ENCODE measurements at places on chromosomes 5 and 9. TPM values are rescaled to one million over a fixed set of nuclear protein-coding genes. Genes with fewer than 3 reads are reported as not detected.

GARIN3 gene
- not detected for total RNA-seq

- H3K4me1 ChIP-seq: peaks cover 3% of the 10 kb centered on the region
- DNase-seq: no peak
- H3K4me3 ChIP-seq: no peak overlapping the region
- H3K27me3 ChIP-seq: no peaks in the 10 kb centered on the region
- H3K27ac ChIP-seq: no peak overlapping the region
- no peaks in the 10 kb centered on the region for H3K36me3 ChIP-seq
Measured at GRCh38 chr5:171830686-171831085, 45.1 kb downstream of the SMIM23 start.

DNA sequence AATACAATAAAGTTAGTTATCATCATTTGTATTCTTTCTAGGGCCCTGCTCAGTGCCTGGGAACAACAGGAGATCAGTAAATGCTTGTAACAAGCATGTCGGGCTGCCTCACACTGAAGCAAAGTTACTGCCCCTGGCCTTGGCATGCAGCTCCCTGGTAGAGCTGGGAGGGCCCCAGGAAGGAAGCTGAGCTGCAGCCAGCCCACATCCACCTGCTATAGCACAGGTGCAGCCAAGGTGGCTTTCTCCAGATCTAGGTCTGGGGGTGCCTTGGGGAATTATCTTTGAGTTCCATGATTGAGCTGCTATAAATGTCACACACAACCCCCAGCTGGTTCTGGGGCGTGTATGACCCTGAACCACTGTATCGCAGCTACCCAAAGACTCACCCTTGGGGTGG is 293.4 kb upstream of the MSX2 start:
- no peaks in the 10 kb centered on the region for H3K36me3 ChIP-seq
- no peak overlapping the region for H3K4me3 ChIP-seq
- peaks cover 6% of the 10 kb centered on the region for H3K4me1 ChIP-seq
- H3K27ac ChIP-seq: no peak overlapping the region
- H3K27me3 ChIP-seq: no peaks in the 10 kb centered on the region
- no peak for DNase-seq

GRCh38 chr5:43225649-43226245 is 33.7 kb downstream of the NIM1K start:
- H3K4me3 ChIP-seq: no peak overlapping the region
- H3K4me1 ChIP-seq: no peaks in the 10 kb centered on the region
- no peaks in the 10 kb centered on the region for H3K36me3 ChIP-seq
- H3K27ac ChIP-seq: no peak overlapping the region
- H3K27me3 ChIP-seq: no peaks in the 10 kb centered on the region

GRCh38 chr5:125202353-125202752 is 455.9 kb upstream of the ZNF608 start:
- no peak for DNase-seq
- no peak overlapping the region for H3K4me3 ChIP-seq
- H3K27ac ChIP-seq: no peak overlapping the region
- H3K27me3 ChIP-seq: no peaks in the 10 kb centered on the region

SUSD3 gene
- not detected for total RNA-seq

GRCh38 chr5:52961274-52961681 is 27.9 kb upstream of the ITGA2 start:
- DNase-seq: no peak
- no peaks in the 10 kb centered on the region for H3K36me3 ChIP-seq
- H3K27ac ChIP-seq: no peak overlapping the region
- H3K4me1 ChIP-seq: no peaks in the 10 kb centered on the region

PCDHGB5 gene
- total RNA-seq: 2.0 TPM

DNA sequence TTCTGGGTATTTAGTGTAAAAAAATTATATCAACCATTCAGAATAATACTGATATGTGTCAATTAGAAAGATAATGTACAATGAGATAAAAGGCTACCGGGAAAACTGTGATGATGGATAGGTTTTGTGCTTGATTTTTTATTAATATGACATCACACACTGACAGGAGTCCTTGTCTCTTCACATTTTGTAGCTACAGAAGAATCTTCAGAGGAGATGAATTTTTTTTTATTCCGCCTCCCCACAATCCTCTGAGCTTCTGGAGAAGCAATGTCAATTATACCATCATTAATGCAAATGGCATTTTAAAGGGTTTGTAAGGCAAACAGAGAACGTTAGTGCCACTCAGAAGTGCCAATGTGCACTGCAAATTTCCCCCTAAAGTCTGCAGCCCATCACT is 131.7 kb upstream of the CCNG1 start:
- H3K4me3 ChIP-seq: no peak overlapping the region
- H3K27me3 ChIP-seq: no peaks in the 10 kb centered on the region
- no peak overlapping the region for H3K27ac ChIP-seq
- no peak for DNase-seq
- H3K36me3 ChIP-seq: no peaks in the 10 kb centered on the region

GRCh38 chr9:94656200-94656599 is 16.9 kb upstream of the FBP1 start:
- peak overlapping the region; percentile 10 for H3K4me3 ChIP-seq
- H3K27me3 ChIP-seq: peaks cover 29% of the 10 kb centered on the region
- DNase-seq: peak; percentile 72
- H3K36me3 ChIP-seq: no peaks in the 10 kb centered on the region
- no peak overlapping the region for H3K27ac ChIP-seq

- H3K4me1 ChIP-seq: no peaks in the 10 kb centered on the region
- peaks cover 10% of the 10 kb centered on the region for H3K36me3 ChIP-seq
- no peak for DNase-seq
- H3K4me3 ChIP-seq: no peak overlapping the region
- H3K27ac ChIP-seq: no peak overlapping the region
Measured at GRCh38 chr9:125970340-125970739, 223.2 kb downstream of the PBX3 start.

GRCh38 chr9:2469681-2470221 is 151.8 kb upstream of the VLDLR start:
- no peak overlapping the region for H3K27ac ChIP-seq
- no peaks in the 10 kb centered on the region for H3K36me3 ChIP-seq

DNA sequence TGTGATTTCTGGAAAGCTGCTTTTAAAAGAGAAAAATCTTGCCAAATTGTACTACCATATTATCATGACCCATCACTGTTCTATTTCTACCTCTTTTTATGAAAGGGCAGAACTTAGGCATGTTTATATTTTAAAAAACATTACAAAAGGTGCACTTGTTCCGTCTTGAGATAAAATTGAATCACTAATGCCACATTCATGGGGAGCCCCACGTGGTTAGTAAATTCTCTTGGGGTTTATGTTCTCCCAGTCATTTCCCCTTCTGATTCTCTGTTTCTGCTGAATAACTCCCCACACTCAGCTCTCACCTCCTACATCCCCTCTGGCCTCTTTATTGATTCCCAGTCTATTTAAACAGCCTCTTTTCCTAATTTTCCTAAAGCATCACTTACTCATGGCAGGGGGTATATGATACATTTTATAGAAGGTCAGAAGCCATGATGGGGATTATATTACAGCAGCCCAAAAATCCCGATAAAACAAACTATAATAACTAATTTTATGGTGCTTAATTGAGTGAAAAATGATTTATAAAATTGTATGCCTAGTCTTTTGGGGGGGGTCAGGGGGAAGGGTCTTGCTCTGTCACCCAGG is 19.7 kb upstream of the VLDLR start:
- no peaks in the 10 kb centered on the region for H3K4me1 ChIP-seq
- H3K36me3 ChIP-seq: no peaks in the 10 kb centered on the region
- no peak overlapping the region for H3K27ac ChIP-seq
- H3K4me3 ChIP-seq: no peak overlapping the region

MEIKIN gene
- not detected for total RNA-seq

GRCh38 chr9:93204470-93205043 is 20.6 kb downstream of the WNK2 start:
- peaks cover 27% of the 10 kb centered on the region for H3K4me1 ChIP-seq
- H3K27ac ChIP-seq: no peak overlapping the region
- no peaks in the 10 kb centered on the region for H3K27me3 ChIP-seq

DNA sequence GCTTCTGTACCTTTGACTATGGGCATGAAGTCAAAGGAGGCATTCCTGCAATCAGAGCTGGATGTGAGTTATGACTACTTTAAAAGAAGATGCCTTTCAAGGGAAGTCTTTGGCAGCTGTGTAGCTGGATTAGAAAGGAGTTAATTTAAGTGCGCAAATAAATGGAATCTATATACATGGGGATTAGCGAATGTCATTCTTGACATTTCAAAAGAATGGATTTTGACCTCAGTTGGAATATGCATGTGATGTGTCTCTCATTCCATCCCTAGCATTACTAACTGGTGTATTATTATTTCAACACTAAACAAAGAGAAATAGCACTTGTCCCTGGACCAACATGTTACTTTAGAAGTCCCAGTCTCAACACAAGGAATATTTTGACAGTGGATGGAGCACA is 359.6 kb upstream of the SLC24A2 start:
- no peaks in the 10 kb centered on the region for H3K36me3 ChIP-seq
- DNase-seq: no peak
- H3K27ac ChIP-seq: no peak overlapping the region
- H3K4me3 ChIP-seq: no peak overlapping the region
- peaks cover 10% of the 10 kb centered on the region for H3K4me1 ChIP-seq
- no peaks in the 10 kb centered on the region for H3K27me3 ChIP-seq

- DNase-seq: no peak
- H3K36me3 ChIP-seq: no peaks in the 10 kb centered on the region
Measured at GRCh38 chr9:13804532-13804931, 509.4 kb downstream of the NFIB start.

PCDHAC2 gene
- 1.9 TPM for total RNA-seq

DNA sequence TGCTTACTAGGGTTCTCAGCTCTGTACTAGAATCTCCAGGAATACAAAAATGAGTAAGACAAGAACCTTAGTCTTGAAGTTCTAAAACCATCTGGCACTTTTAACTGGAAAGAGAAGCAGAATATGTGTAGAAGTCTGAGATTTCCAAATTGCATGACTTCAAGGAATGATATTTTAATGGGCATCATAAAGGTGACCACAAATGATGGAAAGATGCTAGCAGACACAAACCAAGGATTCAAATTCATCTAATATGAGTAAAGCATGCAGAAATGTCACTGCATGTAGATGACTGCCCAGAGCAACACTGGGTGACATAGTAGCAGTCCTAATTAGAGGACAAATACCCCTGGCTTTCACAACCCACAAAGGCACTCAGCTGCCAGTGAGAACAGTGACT is 117.2 kb downstream of the RPS23 start:
- no peak overlapping the region for H3K27ac ChIP-seq
- no peaks in the 10 kb centered on the region for H3K27me3 ChIP-seq
- H3K4me1 ChIP-seq: peaks cover 30% of the 10 kb centered on the region
- H3K4me3 ChIP-seq: no peak overlapping the region

DNA sequence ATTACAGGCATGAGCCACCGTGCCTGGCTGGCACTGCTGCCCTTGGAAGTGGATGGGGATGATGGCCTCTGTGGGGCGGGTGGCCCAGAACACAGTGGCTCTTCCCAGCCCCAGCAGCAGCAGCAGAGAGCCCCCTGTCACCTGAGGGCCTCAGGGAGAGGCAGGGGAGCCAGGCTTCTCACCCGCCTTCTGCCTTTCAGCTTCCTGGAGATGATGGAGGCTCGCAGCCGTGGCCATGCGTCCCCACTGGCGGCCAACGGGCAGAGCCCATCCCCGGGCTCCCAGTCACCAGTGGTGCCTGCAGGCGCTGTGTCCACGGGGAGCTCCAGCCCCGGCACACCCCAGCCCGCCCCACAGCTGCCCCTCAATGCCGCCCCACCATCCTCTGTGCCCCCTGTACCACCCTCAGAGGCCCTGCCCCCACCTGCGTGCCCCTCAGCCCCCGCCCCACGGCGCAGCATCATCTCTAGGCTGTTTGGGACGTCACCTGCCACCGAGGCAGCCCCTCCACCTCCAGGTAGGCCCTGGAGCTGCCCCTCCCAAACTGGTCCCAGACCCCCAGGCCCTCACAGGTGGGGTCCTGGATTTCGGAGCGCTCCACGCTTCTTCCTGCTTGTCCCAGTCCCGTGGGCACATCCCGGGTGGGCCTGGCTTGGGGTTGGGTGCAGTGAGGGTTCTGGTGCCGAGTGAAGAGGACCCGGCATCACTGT is 5.0 kb upstream of the AJM1 start:
- H3K27me3 ChIP-seq: no peaks in the 10 kb centered on the region
- no peak for DNase-seq
- peaks cover 23% of the 10 kb centered on the region for H3K4me1 ChIP-seq
- H3K36me3 ChIP-seq: no peaks in the 10 kb centered on the region
- H3K27ac ChIP-seq: no peak overlapping the region

GRCh38 chr9:74887041-74887980 is at the start of gene TRPM6:
TRPM6 (minus strand) TSS chr9:74887921; CDS start chr9:74887856, 65 bp downstream.
- H3K27me3 ChIP-seq: peaks cover 37% of the 10 kb centered on the region
- H3K4me1 ChIP-seq: no peaks in the 10 kb centered on the region
- peak; percentile 66 for DNase-seq

DNA sequence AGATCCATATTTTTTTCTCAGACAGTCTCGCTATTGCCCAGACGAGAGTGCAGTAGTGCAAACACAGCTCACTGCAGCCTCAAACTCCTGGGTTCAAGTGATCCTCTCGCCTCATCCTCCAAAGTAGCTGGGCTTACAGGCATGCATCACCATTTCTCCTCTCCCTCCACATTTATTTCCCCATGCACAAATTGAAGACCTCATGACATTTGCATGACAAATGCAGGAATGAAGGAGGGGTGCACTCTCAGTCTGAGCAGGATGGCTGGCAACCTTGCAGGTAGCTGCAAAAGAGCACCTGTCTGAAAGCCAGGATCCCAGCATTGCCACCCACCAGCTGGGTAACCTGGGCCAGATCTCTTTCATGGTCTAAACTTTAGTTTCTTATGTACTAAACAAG is 111.2 kb downstream of the SH3TC2 start:
- H3K27ac ChIP-seq: no peak overlapping the region
- no peaks in the 10 kb centered on the region for H3K36me3 ChIP-seq
- H3K4me3 ChIP-seq: no peak overlapping the region
- DNase-seq: no peak

DNA sequence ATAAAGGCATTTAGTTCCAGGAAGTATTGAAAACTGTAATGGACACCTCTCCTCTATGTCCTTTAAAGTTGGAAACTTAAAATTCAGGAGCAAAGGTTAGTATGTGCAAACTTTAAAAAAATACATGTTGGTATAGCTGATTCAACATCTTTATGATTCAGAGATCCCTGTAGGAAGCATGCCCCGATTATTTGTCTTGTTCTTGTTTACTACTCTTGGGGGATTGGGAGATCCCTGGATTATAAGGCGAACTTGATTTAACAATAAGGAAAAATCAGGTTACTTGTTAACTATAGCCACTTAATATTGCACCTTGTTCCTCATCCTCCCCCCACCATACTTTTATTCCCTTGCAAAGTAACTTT is 1.7 kb downstream of the F2RL1 start:
- no peak overlapping the region for H3K4me3 ChIP-seq
- H3K4me1 ChIP-seq: peaks cover 9% of the 10 kb centered on the region
- peaks cover 27% of the 10 kb centered on the region for H3K27me3 ChIP-seq
- no peak overlapping the region for H3K27ac ChIP-seq

DNA sequence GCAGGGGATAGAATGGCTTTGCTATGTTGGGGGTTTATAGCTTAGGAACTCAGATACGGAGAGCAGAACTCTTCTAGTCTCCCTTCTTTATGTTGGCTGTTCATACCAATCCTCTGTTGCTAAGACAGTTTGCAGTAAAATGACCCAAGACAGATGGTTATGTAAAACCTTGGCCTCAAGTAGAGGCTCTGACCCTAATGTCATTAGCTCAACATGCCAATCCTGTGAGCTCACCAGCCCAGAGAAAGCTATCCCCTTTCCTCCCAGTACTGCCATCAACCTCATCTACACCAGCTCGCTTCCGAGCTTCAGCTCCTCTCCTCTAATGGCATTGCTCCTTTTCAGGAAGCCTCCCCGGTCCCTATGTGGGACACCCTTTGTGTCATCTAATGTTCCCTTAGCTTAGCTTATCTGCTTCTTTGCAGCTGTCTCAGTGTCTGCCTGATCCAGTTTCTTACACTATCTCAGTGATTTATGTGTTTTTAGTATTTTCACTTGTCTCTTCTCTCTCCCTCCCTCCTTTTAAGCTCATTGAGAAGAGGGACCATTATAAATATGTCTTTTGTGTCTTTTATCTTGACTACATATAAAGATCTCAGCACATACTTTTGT is 281.3 kb upstream of the CLINT1 start:
- no peaks in the 10 kb centered on the region for H3K27me3 ChIP-seq
- no peak overlapping the region for H3K27ac ChIP-seq
- DNase-seq: no peak
- H3K4me1 ChIP-seq: peaks cover 13% of the 10 kb centered on the region

Measured in neural progenitor cell (in vitro differentiated cells).